ENCODE measurements at places on chromosomes 13 and 19.

- no peaks in the 10 kb centered on the region for H3K36me3 ChIP-seq
- H3K27ac ChIP-seq: no peak overlapping the region
- H3K4me3 ChIP-seq: no peak overlapping the region
- no peaks in the 10 kb centered on the region for H3K4me1 ChIP-seq
- no peak for DNase-seq
Measured at GRCh38 chr13:34167347-34167746, 349.4 kb downstream of the RFC3 start.

DNA sequence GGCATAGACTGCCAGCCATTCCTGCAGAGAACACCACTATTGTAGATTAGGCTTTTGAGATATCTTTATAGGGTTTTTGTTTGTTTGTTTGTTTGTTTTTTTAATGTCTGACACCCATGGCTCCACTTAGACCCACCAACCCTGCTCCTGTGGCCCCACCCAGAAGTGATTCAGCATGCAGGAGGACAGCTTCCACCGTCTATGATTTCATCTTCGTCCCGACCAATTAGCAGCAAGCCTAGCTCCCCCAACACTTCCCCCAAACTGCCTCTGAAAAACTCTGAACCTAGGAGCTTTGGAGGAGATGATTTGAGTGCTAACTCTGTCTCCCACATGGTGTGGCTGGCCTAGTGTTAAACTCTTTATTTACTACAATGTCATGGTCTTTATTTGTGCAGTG is 108.3 kb upstream of the RXFP2 start:
- no peak overlapping the region for H3K4me3 ChIP-seq
- H3K27me3 ChIP-seq: no peaks in the 10 kb centered on the region
- no peaks in the 10 kb centered on the region for H3K36me3 ChIP-seq
- H3K4me1 ChIP-seq: no peaks in the 10 kb centered on the region
- no peak overlapping the region for H3K27ac ChIP-seq
- DNase-seq: no peak

DNA sequence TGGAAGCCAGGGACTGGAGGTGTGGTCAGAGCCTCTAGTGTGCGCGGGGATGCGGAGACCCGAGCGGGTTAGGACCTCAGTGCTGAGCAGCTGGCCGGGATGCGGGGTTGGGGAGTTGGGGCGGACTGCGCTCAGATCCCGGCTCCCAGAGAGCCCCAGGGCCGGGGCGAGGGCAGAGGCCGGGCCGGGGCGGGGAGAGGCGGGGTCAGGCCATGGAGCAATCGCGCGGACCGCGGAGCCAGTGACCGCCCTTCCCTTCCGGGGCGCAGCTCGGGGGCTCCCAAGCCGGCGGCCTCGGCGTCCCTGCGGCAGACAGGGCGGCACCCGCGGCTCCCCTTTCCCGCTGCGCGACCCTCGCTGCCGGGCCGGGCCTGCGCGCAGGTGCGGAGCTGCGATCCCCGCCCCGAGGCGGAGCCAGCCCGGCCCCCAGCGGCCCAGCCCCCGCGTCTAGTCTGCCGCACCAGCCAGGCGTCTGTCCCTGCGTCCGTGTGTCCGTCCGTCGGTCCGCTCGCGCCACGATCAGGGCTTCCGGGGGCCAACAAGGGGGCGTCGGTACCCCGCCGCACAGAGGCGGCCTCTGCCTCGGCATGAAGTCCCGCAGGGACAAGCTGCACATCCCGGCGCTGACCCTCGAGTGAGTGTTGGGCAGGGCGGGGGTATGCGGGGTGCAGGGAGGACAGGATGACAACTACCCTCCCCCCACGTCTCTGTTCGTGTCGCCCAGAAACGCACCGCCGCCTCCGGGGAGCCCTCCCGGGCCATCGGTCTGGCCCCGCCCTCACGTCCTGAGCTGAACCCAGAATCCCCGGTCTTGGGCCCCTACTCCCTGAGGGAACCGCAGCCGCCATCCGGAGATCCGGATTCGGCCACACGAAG is 12.4 kb downstream of the MAST3 start:
- no peaks in the 10 kb centered on the region for H3K36me3 ChIP-seq
- H3K4me3 ChIP-seq: peak overlapping the region; percentile 58
- H3K27ac ChIP-seq: no peak overlapping the region
- H3K4me1 ChIP-seq: peaks cover 14% of the 10 kb centered on the region
- DNase-seq: peak; percentile 42
- peaks cover 28% of the 10 kb centered on the region for H3K27me3 ChIP-seq

DNA sequence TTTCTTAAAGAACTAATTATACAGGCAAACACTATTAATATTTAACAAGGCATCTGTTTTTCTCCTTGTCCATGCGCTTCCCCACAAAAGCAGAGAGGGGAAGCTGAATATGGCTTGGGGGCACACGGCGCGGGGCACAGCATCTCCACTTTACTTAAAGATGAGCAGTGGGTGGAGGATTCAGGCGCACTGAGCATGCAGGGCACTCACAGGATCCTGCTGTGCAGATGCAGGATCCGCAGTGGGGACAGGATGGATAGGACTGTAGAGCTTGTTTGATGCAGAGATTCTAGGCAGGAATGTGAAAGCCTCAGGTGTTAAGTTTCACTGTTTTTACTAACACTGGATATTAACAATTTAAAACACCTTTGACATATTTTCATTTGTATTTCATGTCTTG is 43.3 kb downstream of the ATP11A start:
- no peak for DNase-seq
- no peak overlapping the region for H3K4me3 ChIP-seq
- no peaks in the 10 kb centered on the region for H3K27me3 ChIP-seq
- no peaks in the 10 kb centered on the region for H3K4me1 ChIP-seq
- 0 out of 2 replicates have a peak, but pooled peaks cover 6% of the 10 kb centered on the region for H3K36me3 ChIP-seq

GRCh38 chr13:73397496-73398305 is 338.9 kb downstream of the KLF5 start:
- H3K4me1 ChIP-seq: no peaks in the 10 kb centered on the region
- no peak for DNase-seq
- H3K27ac ChIP-seq: no peak overlapping the region
- no peaks in the 10 kb centered on the region for H3K27me3 ChIP-seq
- no peak overlapping the region for H3K4me3 ChIP-seq
- no peaks in the 10 kb centered on the region for H3K36me3 ChIP-seq

DNA sequence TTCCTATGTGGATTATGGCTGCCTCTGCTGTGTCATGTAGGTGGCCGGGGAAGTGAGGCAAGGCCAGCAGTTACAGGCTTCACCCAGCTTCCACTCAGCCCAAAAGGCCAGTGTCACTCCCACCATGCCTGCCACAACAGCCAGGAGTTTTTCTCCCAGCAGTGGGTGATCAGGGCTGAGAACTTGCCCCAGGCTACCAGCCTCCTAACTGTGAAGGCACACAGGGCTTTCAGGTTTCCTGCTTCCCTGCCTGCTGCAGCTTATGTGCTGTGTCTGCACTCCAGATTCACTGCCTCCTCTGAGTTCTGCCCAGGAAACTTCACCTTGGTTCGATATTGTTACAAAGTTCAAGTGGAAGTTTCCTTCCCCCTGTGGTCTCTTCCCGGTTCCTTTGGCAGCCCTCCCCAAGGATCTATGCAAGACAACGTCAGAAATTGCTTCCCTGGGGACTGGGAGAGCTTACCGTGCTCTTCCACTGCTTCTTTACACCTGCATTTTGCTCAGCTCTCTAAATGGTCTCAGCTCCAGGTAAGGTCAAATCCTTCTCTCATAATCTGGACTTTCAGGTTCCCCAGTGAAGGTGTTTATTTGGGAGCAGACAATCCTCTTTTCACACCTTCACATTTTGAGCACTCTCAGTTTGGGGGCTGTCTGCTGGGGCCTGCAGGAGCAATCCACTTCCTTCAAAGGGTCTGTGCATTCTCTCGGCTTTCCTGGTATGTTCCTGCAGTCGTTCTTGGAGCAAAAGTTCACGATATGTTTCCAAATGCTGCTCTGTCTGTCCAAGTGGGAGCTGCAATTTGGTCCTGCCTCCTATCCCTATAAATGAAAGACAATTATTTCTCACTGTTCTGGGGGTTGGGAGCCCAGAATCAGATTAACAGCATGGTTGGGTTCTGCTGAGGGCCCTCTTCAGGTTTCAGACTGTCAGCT is 1730.1 kb upstream of the PRR20A start:
- no peak overlapping the region for H3K27ac ChIP-seq
- H3K27me3 ChIP-seq: no peaks in the 10 kb centered on the region
- no peak overlapping the region for H3K4me3 ChIP-seq
- no peak for DNase-seq

Data from DND-41 (cell line).